ENCODE measurements at places on chromosomes 3 and 15. TPM values are rescaled to one million over a fixed set of nuclear protein-coding genes. Genes with fewer than 3 reads are reported as not detected.

DNA sequence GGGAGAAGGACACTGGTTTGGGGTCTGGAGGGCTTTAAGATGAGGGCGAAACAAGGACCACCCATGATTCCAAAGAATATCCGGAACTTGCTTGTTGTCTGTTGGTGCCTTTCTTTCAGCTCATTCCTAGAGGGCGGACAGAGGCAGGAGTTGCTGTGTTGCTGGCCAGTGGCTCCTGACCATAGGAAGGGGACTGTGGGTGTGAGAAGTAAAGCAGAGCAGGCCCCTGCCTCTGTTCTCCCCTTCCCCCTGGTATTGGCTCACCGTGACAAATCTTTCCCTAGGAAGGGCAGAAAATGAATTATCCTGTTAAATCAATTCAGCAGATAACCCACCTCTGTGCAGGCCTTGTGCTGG is 89.1 kb downstream of the LIPC start:
- no peak overlapping the region for H3K27ac ChIP-seq
- DNase-seq: no peak
- H3K36me3 ChIP-seq: no peaks in the 10 kb centered on the region

The KLHL6 gene
- 0.82 TPM for total RNA-seq

DNA sequence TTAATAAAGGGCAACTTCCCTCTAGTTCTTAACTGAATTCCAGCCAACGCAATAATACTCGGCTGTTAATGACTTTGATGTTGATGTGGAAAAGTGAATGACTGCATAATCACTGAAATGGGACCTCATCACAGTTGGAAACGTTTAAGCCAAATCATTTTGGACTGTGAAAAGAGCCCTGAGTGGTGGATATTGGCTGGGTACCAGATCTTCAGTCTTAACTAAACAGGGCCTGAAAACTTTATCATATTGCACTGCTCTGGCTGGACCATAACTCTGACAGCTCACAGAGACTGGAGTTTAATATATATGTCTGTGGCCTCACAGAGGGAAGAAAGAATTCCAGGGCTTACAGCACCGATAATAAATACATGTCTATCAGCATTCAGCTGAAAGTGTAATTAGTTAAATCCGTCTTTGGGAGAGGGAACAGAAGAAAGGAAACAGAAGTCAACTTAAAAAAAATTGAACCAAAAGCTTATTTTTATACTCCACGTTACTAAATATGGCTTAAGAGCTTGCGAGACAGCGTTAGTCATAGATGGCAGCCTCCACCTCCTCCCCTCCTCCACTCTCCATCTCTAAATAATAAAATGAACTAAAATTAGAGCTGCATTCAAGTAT is 222.3 kb upstream of the CDIN1 start:
- H3K36me3 ChIP-seq: no peaks in the 10 kb centered on the region
- DNase-seq: no peak
- no peak overlapping the region for H3K4me3 ChIP-seq
- H3K27me3 ChIP-seq: no peaks in the 10 kb centered on the region
- no peaks in the 10 kb centered on the region for H3K4me1 ChIP-seq

The GPR15 gene
- not detected for total RNA-seq

The C15orf62 gene
- 0.71 TPM for total RNA-seq

GRCh38 chr15:69624155-69624520 is 171.5 kb downstream of the RPLP1 start:
- H3K4me3 ChIP-seq: no peak overlapping the region
- no peaks in the 10 kb centered on the region for H3K4me1 ChIP-seq
- no peak for DNase-seq
- no peak overlapping the region for H3K27ac ChIP-seq

DNA sequence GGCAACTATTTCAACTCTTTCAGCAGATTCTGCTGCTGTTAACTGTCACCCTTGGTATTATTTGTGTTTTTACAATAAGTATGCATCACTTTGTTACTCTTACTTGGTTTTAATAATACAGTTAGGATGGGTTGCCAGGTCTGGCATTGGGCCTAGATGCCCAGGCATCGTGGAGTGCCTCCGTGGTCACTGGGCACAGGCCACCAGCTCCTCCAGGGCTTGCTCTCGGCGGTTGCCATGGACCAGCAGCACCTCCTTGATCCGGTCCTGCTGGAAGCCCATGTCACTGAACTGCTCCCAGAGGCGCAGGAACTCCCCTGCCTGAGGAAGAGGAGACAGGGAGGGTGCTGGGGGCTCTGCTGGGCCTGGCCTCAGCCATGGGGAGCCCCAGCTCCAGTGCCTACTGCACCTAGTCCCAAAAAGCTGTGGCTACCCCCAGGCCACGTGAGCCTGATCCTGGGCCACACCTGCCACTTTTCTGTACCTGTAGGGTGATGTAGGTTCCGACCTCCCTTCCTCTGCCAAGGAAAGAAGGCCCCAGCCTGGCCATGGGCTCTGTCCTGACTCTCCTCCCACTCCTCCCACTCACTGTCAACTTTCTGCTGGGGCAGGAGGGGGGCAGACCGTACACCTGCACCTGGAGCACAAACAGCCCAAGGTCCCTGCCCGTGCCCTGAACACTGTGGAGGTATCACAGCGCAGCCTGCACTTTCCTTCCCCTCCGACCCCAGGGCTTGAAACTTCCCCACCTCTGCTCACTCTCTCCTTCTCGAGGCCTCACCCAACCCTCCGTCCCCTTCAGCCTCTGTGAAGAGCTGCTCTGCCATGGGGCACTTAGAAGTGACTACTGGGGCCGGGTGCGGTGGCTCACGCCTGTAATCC is 16.6 kb downstream of the KBTBD13 start:
- peaks cover 78% of the 10 kb centered on the region for H3K4me1 ChIP-seq
- peak overlapping the region; percentile 83 for H3K27ac ChIP-seq
- DNase-seq: peak; percentile 64
- no peak overlapping the region for H3K4me3 ChIP-seq
- no peaks in the 10 kb centered on the region for H3K27me3 ChIP-seq
- peaks cover 9% of the 10 kb centered on the region for H3K36me3 ChIP-seq

The SOX2 gene
- 4.9 TPM for total RNA-seq

GRCh38 chr3:56789076-56789475 is 12.7 kb downstream of the ARHGEF3 start:
- no peak overlapping the region for H3K4me3 ChIP-seq
- no peak overlapping the region for H3K27ac ChIP-seq

- peak overlapping the region; percentile 20 for H3K27ac ChIP-seq
- DNase-seq: no peak
- H3K4me3 ChIP-seq: no peak overlapping the region
Measured at GRCh38 chr3:159978353-159978752, 10.3 kb upstream of the IL12A start.

GRCh38 chr3:154062513-154062912 is 58.7 kb upstream of the ARHGEF26 start:
- H3K27ac ChIP-seq: peak overlapping the region; percentile 84

The DNAJC19 gene
- total RNA-seq: 89.2 TPM

The CCDC54 gene
- not detected for total RNA-seq

GRCh38 chr3:102361101-102361500 is 73.7 kb upstream of the ZPLD1 start:
- no peaks in the 10 kb centered on the region for H3K27me3 ChIP-seq
- no peak overlapping the region for H3K27ac ChIP-seq
- no peaks in the 10 kb centered on the region for H3K36me3 ChIP-seq
- H3K4me1 ChIP-seq: no peaks in the 10 kb centered on the region
- H3K4me3 ChIP-seq: no peak overlapping the region
- DNase-seq: no peak

DNA sequence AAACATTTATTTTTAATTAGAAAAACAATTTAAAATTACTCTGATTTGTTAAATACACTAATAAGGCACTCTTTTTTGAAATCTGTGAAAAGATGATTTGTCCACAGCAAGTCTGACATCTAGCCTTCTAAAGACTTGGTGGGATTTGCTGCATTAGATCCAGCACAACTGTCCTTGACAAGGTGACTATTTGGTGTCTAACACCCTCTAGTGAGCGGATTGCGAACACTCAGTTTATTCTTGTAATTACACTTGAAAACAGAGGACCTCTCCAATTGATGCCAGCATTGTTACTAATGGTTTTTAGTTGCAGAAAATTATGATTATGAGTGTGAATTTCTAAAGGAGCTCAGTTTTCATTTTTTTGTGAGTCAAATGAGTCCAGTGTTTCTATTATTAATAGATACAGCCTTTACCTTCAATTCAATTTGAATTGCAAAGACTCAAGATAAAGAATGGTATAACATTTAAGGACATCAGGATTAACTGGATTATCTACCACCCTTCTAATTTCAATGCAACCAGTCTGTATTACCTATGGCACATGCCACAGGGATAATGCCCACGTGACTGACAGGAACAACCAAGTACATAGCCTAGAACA is 29.7 kb upstream of the STRIT1 start:
- no peaks in the 10 kb centered on the region for H3K4me1 ChIP-seq
- no peak for DNase-seq
- H3K27ac ChIP-seq: no peak overlapping the region
- no peaks in the 10 kb centered on the region for H3K36me3 ChIP-seq
- H3K4me3 ChIP-seq: no peak overlapping the region

GRCh38 chr3:173921732-173922131 is 524.2 kb downstream of the NLGN1 start:
- no peak overlapping the region for H3K4me3 ChIP-seq
- no peaks in the 10 kb centered on the region for H3K4me1 ChIP-seq
- H3K27ac ChIP-seq: no peak overlapping the region
- no peaks in the 10 kb centered on the region for H3K27me3 ChIP-seq
- DNase-seq: no peak

The SI gene
- not detected for total RNA-seq

GRCh38 chr3:197003461-197004385 is 25.9 kb downstream of the MELTF start:
- H3K4me1 ChIP-seq: peaks cover 18% of the 10 kb centered on the region
- H3K27ac ChIP-seq: peak overlapping the region; percentile 85
- peak overlapping the region; percentile 34 for H3K4me3 ChIP-seq
- H3K27me3 ChIP-seq: no peaks in the 10 kb centered on the region
- no peaks in the 10 kb centered on the region for H3K36me3 ChIP-seq

DNA sequence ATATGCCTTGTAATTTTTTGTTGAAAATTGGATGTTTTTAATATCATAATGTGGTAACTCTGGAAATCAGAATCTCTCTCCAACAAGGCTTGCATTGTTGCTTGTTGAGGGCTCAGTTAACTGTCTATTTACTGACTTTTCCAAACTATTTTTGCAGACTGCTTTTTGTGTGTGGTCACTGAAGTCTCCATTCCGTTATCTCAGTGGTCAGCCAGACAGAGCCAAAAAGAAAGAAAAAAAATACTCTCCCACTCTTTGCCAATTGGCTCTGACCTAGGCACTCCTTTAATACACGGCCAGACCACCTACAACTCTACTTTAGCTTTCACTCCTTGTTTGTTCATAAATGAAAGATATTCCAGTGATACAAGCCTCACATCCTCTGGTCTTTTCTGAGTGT is 52.5 kb downstream of the IFT80 start:
- H3K27ac ChIP-seq: no peak overlapping the region
- no peak for DNase-seq
- H3K27me3 ChIP-seq: no peaks in the 10 kb centered on the region
- no peaks in the 10 kb centered on the region for H3K36me3 ChIP-seq
- H3K4me1 ChIP-seq: no peaks in the 10 kb centered on the region

The ALCAM gene
- total RNA-seq: 16.0 TPM

- no peaks in the 10 kb centered on the region for H3K27me3 ChIP-seq
- no peak overlapping the region for H3K4me3 ChIP-seq
- H3K36me3 ChIP-seq: no peaks in the 10 kb centered on the region
- no peaks in the 10 kb centered on the region for H3K4me1 ChIP-seq
- no peak overlapping the region for H3K27ac ChIP-seq
Measured at GRCh38 chr3:98655666-98656065, 62.3 kb upstream of the CPOX start.

DNA sequence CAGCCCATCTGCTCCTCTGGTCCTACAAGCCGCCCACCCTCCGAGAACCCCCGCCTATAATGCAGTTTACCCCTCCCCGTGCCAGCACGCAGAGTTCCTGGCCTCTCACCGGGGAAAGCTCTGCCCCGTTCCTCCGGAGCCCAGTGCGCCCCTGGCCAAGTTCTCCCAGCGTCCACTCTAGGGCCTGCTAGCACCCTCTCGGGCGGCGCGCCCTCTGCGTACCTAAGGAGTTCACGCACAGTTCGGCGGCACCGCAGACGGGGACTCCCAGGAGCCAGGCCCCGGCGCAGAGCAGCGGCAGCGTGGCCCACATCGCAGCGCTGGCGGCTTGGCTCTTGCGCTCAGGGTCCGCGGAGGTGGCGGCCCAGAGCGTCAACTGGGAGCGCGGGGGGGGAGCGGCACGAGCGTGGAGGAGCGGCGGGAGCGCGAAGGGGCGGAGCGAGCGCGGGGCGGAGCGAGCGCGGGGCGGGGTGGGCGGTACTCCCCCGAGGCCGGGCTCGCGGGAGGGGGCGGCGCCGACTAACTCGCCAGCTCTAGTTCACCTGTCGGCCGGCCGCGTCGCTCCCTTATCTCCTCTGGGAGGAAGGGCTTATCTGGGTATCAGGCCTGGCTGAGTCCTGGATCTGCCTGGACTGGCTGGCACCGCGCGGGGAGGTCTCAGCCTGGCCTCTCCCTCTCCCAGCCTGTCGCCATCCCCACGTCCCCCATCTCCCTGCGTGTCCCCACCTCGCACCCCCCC is at the start of gene CTSH:
TSS of gene CTSH (minus strand) at position 378 of the 739 bp plus-strand sequence. CDS start at position 313, 65 bp downstream.
- H3K4me1 ChIP-seq: peaks cover 14% of the 10 kb centered on the region
- DNase-seq: peak; percentile 87
- H3K27ac ChIP-seq: peak within 1 kb of the TSS; percentile 51
- H3K36me3 ChIP-seq: no peaks in the 10 kb centered on the region
- peak within 1 kb of the TSS; percentile 58 for H3K4me3 ChIP-seq
- no peaks in the 10 kb centered on the region for H3K27me3 ChIP-seq

GRCh38 chr15:60695713-60696522 is 217.0 kb upstream of the ICE2 start:
- no peaks in the 10 kb centered on the region for H3K27me3 ChIP-seq
- H3K27ac ChIP-seq: no peak overlapping the region
- no peak overlapping the region for H3K4me3 ChIP-seq

The PGBD4 gene
- total RNA-seq: 0.54 TPM

GRCh38 chr3:115903843-115904242 is 280.5 kb downstream of the GAP43 start:
- DNase-seq: no peak
- no peaks in the 10 kb centered on the region for H3K36me3 ChIP-seq
- H3K4me1 ChIP-seq: peaks cover 8% of the 10 kb centered on the region

The EPHB3 gene
- 1.9 TPM for total RNA-seq

The ETV5 gene
- total RNA-seq: 5.8 TPM

DNA sequence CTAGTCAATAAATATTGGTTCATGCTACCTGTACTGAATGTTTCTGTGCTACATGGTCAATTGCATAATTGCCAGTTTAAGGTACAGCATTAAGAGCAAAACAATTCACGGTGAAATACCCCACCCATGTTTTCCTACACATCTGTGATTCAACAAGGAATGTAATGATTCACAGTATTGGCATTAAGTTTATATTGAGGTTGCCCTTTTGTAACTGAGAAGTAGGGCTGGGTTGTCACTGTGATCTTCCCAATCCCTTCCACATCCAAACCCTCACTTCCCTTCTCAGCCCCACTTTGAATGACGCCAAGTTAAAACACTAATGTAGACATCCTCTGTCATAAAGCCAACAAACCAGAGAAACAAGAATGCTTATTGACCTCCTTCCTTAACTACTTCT is 112.0 kb upstream of the TJP1 start:
- H3K27ac ChIP-seq: no peak overlapping the region
- no peaks in the 10 kb centered on the region for H3K4me1 ChIP-seq
- H3K27me3 ChIP-seq: no peaks in the 10 kb centered on the region
- DNase-seq: no peak
- H3K36me3 ChIP-seq: no peaks in the 10 kb centered on the region

The CLDN18 gene
- not detected for total RNA-seq
